ENCODE measurements at places on chromosomes 5 and 9.
A peak's percentile ranks its signal among the peaks of the same experiment; 100 is the strongest.

DNA sequence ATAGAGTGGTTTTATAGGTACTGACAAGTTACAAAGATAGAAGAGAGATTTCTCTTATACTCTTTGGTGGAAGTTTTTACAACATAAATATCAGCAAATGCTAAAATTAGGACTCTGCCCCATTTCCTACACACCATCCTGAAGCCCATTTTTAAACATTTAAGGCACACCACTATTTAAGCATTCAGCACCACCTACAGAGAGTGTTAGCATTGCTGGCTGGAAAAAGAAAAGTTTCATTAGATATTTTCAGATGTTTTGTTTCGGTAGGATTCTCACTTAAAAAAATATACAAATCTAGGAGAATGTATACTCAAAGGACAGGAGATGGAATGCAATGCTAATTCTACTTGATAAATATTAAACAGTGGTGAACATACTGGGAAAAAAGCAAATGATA lies 192.9 kb upstream of the HAPLN1 start:
- DNase-seq: no peak

DNA sequence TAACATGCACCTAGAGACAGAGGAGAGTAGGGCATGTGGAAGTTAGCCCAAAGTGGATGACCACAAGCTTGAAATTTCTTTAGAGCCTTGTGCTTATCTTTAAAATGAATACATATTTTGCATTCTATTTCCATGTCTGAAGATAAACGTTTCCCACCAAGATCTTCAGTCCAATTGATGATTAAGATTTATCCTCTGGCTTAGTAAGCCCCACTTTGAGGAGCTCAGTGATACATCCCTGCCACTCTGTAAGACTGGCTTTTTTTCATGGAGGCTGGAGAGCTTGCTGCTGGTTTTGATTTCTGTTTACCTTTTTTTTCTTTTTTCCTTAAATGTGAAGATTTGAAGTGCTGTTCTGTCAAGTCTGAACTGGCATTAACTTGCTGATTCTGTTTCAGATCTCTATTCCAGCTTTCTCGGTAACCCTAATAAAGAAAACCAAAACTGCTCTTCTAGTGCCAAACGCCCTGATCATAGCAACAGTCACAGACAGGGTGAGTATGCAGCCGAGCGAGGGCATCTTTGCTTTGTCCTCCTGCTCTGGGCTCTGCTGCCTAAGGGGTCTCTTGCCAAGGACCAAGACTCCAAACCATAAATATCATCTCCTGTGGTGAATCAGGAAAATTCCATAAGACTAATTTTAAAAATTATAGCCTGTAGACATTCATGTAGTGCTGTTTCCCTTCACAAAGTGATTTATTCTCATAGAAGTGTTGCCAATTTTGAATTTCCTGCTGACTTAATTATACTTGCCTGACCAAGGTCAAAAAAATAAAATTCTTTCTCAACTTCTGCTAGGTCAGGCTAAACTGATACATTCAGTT lies 54.3 kb downstream of the GRAMD2B start:
- no peak for DNase-seq

DNA sequence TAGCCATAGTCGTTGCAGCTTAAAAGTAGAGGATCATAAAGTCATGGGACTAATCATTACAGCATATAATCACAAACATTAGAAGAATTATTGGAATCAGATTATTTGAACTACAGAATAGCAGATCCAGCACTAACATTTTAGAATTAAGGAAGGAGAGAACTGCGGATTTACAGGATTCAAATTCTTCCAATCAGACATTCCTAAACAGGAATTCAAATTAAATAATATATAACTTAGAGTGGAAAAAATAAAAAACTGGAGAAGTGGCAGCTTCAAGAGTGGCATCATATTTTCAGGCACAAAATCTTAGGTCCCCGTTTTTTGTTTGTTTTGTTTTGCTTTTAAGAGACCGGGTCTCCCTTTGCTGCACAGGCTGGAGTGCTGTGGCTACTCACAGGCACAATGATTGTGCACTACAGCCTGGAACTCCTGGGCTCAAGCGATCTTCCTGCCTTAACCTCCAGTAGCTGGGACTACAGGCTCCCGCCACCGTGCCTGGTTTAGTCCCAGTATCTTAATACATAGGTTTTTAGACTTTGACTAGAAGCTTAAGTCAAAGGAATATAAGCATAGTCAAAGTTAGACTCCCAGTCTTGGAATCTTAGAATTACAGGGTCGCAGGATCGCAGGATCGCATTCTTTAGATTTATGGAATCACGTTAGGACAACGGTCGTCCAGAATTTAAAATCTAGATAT lies 2.1 kb upstream of the FOXE1 start:
- no peak for DNase-seq

DNA sequence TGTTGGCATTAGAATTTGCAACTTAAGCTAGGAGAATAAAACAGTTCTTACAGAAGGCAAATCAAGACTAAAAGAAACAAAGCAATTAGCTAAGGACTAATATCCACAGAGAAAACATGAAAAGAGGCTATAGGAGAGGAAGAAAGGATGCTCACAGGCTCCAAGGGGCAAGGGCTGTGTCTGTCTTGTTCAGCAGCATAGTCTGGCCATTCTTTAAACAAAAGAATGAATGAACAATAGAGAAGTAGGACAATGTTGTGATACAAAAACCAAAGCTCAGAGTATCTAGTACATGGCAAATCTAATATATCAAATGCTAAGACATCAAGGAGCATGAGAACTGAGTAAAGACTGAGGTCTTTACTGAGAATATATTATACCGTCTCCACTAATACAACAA lies 39.5 kb downstream of the PLPP1 start:
- no peak for DNase-seq

GRCh38 chr9:115107701-115108100 lies 10.3 kb downstream of the TNC start:
- DNase-seq: no peak

- DNase-seq: no peak
Observed at GRCh38 chr9:105683688-105684275, 10.6 kb upstream of the TMEM38B start.

DNA sequence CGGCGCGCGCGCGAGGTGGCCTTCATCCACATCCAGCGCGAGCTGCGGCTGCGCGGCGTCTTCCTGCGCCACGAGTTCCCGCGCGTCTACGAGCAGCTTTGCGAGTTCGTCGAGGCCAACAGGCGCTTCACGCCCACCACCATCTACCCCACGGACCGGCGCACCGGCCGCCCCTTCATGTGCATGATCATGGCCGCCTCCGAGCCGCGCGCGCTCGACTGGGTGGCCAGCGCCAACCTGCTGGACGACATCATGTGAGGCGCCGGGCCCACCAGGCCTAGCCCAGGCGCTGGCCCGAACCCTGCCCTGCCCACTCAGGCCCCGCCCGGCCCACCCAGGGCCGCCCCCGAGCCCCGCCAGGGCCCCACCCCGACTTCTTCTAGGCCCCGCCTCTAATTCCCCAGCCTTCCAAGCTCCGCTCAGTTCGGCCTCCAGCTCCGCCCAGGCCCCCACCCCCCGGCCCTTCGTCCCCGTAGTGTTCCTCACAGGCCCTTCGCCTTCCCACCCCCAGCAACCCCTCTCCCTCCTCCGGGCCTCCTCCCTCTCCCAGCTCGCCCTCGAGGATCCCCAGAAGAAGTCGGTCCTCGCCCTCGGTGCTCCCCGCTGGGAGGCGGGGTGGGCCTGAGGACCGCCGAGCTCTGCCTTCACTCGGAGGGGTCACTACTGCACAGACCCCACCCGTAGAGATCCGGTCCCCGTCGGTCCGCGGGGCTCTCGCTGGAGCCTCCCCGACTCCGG lies 2.0 kb upstream of the PHPT1 start:
- peak; percentile 13 for DNase-seq

- no peak for DNase-seq
Observed at GRCh38 chr5:148509893-148510292, 126.1 kb downstream of the FBXO38 start.

- DNase-seq: no peak
Observed at GRCh38 chr9:128361296-128361985, 9.7 kb upstream of the URM1 start.

DNA sequence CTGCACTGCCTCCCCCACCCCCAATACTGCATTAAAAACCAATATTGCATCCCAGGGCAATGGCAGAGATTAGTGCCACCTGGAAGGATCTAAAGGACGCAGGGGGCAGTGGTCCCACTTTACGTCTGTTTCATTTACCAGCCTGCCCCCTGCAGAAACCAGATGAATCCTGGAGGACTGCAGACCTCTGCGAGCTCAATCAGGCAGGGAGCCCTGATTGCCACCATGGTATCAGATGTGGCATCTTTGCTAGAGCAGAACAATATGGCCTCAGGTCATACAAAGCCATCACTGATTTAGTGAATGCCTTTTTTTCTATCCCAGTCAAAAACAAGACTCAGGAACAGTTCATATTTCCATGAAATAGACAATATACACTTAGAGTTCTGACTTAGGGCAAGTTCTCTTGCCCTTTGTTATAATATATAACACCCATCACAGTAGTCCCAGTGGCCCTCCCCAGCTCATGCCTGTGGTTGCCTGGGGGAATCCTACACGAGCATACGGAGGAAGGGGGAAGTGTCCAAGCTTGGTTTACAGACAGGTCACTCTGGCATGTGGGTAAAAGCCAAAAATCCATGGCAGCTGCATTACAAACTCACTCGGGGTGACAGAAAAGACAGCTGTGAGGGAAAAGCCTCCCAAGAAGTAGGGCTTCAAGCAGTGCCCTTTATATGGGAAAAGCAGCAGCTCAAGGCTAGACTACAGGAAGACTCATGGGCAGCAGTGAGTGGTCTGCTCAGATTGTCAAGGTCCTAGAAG lies 85.1 kb downstream of the MED27 start:
- no peak for DNase-seq

GRCh38 chr5:125659316-125660023 lies 763.7 kb upstream of the GRAMD2B start:
- no peak for DNase-seq

GRCh38 chr5:82707741-82708140 lies 369.5 kb downstream of the TMEM167A start:
- no peak for DNase-seq

DNA sequence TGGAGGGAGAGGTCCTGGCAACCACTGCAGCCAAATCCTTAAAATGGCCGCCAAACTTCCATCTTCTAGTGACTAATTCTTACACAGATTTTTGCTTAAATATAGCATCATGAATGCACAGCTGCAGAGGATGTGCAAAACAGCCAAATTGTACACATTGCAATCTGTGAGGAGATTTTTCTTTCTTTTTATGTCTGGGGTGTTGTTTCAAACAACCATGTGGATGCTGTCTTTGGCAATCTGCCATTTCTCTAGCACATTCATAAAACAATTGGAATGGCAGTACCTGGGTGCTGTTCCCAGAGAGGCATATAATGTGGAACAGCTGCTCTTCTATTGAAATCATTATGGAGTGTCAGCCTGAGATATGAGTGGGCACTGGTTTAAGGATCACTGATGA lies 1082.9 kb upstream of the SEMA6A start:
- no peak for DNase-seq

- no peak for DNase-seq
Observed at GRCh38 chr5:75260708-75261107, 24.0 kb upstream of the ANKRD31 start.

GRCh38 chr9:124197177-124198095 lies 60.3 kb upstream of the NEK6 start:
- peak; percentile 27 for DNase-seq

GRCh38 chr5:119405419-119405818 lies 46.9 kb upstream of the HSD17B4 start:
- no peak for DNase-seq
